ENCODE measurements at places on chromosomes 7 and 10.

GRCh38 chr7:120521761-120522737, 249.1 kb downstream of the KCND2 start:
- DNase-seq: no peak

GRCh38 chr7:38308140-38308539, 34.7 kb upstream of the TARP start:
- no peak for DNase-seq

GRCh38 chr10:35219292-35219691, 92.6 kb downstream of the CREM start:
- DNase-seq: peak; percentile 70

GRCh38 chr7:113141803-113142202, 23.4 kb upstream of the SMIM30 start:
- DNase-seq: no peak

DNA sequence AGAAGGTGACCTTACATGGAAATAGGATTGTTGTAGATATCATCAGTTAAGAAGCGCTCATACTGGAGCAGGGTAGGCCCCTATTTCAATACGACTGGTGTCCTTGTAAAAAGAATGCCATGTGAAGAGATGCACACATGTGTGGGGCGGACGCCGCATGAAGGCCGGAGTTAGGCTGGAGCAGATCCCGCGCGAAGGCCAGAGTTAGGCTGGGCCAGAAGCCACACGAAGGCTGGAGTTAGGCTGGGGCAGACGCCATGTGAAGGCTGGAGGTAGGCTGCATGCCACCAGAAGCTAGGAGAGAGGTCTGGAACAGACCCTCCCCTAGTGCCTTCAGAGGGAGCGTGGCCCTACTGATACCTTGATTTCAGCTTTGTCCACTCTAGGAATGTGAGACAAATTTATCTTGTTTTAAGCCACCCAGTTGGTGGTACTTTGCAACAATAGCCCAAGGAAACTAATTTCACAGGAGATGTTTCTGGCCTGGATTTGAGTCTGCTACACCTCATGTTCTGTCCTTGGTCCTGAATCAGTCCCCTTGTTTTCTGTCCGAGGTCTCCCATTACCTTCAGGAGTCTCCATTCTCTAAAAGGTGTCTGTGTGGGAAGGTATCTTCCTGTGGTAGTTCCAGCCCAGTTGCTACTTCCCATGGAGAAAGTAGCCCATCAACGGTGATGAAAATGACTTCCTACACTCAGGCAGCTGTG, 585.8 kb downstream of the LRMDA start:
- DNase-seq: no peak

GRCh38 chr7:157120181-157120580, 18.5 kb upstream of the UBE3C start:
- no peak for DNase-seq

- no peak for DNase-seq
These were observed 79.6 kb upstream of the TMEM72 start for GRCh38 chr10:44831581-44831980.

GRCh38 chr7:39465055-39465929, 100.9 kb upstream of the YAE1 start:
- peak; percentile 11 for DNase-seq

- no peak for DNase-seq
These were observed 558 bp downstream of the TCTN3 start for GRCh38 chr10:95693071-95693667.

DNA sequence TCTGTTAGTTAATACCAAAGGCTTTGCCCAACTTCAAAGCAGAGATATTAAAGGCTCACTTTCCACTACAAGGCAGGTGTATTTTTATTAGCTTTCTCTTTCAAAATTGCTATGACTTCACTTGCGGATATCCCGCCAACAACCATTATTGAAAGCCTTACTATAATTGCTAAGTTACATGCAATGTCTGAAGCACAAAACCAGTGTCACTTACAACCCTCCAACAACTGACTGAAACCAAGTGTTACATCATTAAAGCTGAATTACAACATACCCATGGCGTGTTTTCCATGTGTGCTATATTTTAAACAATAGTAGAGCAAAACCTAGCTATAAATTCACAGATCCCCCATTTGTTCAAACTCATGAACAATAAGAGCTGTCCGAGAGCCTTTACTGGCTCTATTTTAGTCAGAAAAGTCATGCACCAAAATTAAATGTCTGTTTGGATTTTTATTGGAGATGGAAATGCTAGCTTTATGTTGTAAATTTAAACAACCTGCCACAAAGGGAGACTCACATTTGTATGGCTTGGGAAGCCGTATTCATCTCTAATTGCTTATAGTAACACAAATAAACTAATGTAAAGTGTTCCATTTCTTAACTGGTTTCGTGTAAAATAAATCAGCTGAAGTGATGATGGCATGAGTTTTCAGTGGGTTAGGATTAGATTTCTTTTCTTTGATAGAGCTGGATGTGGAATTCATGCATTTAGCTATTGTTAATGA, 227.1 kb downstream of the AGMO start:
- DNase-seq: no peak

GRCh38 chr10:17113889-17114540, 15.6 kb downstream of the CUBN start:
- DNase-seq: no peak

- DNase-seq: no peak
These were observed 29.1 kb downstream of the ACTA2 start for GRCh38 chr10:88923520-88923919.

DNA sequence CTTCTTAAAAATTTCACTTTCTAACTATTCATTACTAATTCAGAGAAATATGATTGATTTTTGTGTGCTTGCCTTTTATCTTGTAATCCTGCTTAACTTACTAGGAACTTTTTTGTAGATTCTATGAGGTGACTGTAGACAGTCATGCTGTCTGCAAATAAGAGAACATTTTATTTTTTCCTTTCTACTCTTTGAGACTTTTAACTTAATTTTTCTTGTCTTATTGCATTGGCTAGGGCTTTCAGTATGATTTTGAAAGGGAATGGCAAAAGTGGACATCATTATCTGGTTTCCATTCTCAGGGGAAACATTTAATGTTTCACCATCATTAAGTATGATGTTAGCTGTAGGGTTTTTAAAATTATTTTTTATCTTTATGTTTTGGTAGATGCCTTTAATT, 23.6 kb downstream of the TBC1D12 start:
- no peak for DNase-seq

DNA sequence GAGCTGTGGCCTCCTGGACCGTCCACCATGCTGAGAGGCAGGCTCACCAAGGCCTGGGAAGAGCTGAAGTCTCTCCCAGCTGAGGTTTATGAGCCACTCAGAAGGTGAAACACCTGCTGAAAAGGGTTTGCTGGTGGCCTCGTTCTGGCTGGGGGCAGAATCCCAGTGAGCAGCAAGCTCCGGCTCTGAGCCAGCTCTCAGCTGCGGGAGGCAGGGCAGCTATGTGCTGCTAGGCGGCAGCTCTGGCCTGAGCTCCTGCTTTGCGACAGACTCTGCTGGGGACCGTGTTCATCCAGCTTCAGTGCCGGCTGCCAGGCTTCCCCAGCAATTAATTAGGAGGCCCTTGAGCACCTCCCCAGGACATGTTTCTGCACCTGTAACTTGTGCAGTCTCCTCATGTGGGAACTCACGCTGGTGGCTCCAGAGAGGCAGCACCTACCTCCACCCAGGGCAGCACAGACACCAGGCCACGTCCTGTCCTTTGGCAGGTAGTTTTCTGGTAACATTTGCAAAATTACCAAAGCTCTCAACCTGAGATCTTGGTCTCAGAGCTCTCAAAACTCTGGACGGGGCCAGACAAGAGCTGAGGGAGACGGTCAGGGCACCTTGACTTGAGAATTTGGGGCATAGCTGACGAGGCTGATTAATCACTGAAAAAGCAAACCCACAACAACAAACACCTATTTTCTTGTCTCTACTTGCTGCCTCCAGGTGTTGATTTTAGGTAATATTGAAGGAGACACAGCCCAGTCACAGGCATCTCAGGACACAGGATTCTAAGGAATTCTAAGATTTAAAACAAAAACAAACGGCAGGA, 185.0 kb downstream of the TCERG1L start:
- no peak for DNase-seq

DNA sequence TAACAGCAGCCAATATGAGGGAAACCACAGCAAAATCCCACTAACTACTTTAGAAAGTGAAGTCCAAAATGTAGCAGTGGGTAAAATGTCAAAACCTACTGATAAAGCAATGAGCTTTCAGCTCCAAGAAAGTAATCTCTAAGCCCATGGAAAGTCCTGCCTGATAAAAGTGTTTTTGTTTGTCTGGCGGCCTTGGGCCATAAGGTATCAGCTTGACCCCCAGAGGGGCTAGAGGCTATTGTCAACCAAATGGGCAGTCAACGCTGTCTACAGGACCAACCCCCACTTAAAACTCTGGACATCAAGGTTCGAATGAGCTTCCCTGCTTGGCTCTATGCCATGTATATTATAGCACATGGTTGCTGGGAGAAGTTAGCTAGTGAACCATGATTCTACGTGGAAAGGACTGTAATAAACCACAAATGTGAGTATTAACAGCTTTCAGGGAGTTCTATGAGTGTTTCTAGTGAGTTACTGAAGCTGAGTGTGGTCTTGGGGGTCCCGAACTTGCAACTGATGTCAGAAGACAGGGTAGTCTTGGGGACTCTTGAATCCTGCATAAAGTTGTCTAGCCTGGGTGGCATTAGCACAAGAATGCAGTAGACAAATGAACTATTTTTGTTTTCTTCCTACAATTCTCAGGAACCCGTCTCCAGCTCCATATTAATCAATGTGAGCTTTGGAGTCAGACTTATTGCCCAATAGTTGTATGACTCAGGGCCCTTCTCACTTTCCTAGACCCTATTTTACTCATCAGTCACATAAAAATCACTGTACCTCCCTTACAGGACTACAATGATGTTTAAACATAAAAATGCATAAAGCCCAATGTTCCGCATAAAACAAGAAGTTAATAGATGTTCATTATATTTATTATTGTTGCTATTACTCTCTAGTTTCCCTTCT, 164.9 kb downstream of the DGKI start:
- DNase-seq: no peak

DNA sequence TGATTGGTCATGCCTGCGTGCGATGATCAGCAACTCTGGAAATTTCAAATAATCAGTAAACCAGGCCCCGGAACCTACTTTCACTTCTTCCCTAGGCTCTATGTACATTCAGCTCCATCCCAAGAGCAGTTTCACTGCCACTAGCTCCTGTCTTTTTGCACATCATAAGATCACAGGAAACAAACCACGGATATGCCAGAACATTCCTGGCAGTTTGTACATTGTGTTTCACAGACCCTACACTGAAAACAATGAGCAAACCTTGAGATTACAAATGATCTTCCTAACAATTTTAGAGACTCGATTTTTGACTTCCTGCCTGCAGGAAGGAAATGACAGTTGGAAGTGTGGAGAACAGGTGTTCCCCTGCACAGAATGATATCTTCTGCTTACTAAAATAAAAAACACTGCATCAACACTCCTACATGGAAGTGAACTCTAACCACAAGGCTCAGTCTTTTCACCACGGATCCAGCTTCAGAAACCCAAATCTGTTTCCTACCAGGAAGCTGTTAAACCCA, 7.6 kb upstream of the TMEM236 start:
- no peak for DNase-seq

DNA sequence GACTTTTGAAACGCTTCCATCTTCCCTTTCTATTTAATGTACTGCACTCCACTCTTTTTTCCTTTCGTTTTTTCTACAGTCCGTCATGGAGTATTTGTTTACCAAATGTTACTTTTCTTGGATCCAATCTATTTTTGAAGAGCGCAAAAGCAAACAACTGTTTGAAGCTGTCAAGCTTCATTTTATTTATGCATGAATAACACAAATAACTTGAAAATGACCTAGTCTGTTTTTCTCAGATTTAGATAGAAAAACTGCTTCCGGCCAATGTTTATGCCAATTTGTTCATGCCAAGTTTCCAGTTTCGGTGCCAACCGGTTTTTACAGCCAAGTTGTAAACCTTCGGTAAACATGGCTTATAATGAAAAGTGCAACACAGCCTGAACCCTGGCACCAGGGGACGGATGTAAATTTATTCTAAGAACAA, 150.9 kb upstream of the KLF6 start:
- DNase-seq: no peak

DNA sequence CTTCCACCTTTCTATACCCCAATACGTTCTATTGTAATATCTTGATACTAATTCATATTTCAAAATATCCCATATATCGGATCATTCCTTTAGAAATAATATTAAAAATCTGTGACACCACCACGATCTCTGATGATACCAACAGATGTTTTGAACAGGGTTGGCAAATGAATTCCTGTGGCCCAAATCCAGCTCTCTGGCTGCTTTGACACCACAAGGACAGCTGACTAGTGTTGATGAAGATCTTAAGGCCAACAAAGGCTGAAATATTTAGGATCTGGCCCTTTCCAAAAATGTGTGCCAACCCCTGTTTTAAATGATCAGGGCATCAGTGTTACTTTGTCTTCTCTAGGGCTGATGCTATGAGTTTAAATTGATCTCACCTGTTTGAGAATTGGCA, 380.7 kb upstream of the PFKP start:
- no peak for DNase-seq

DNA sequence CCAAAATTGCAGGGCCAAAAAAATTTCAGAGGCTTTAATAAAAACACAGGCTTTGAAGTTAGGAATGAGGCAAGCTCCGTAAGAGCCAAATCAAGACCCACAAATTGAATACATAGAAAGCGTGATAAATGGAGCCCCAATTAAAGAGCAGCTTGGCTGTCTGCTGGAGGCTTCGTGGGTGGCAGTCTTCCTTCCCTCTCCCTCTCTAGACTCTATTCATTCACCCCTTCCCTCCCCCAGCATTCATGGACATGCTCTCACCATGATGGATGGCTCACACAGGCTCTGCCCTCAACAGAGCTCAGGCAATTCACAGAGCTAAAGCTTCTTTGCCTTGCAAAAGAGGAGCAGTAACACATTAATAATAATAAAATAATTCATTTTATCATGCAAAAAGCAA, 214.1 kb downstream of the HERPUD2 start:
- DNase-seq: no peak

GRCh38 chr7:2938514-2939192, 94.5 kb upstream of the GNA12 start:
- no peak for DNase-seq

DNA sequence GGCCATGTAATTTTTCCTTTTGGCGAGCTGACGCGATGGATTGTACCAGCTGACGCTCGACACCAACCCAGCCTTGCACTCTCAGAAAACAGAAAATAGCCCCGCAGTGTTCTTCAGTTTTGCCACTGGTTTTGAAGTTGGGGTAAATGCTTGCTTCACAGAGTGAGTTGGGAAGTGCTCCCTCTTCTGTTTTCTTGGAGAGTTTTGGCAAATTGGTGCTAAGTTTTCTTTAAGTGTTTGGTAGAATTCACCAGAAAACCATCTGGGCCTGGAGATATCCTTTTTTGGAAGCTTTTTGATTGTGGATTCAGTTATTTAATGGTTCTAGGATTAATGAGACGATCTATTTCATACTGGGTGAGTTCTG, 252.8 kb downstream of the ELFN1 start:
- DNase-seq: no peak
